Hypothalamus (tissue), 51 donors: ENCODE measurements at places on chromosomes 1 and 21.

GRCh38 chr1:78688697-78689096 is 39.1 kb downstream of the IFI44 start:
- no peak for DNase-seq

DNA sequence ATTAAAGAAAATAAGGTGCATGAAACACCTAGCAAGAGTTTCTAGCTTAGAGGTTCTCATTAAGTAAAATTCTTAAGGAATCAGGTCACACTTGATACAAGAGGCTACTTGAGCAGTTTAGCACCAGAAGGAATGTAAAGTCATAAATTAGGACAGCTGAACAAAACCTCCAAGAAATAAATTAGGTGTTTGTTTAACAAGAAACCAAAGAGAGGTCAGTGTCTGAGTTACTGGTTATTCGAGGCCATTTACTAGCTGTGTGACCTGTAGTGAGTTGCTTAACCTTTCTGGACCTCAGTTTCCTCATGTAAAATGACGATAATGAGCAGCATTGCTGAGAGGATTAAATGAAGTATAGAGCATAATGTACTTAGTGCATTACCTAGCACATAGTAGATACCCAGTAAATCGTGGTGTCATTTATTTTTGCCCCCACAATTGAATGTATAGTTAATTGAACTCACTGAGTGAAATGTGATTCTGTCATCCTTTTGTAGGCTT is 908 bp upstream of the ELK4 start:
- DNase-seq: no peak

DNA sequence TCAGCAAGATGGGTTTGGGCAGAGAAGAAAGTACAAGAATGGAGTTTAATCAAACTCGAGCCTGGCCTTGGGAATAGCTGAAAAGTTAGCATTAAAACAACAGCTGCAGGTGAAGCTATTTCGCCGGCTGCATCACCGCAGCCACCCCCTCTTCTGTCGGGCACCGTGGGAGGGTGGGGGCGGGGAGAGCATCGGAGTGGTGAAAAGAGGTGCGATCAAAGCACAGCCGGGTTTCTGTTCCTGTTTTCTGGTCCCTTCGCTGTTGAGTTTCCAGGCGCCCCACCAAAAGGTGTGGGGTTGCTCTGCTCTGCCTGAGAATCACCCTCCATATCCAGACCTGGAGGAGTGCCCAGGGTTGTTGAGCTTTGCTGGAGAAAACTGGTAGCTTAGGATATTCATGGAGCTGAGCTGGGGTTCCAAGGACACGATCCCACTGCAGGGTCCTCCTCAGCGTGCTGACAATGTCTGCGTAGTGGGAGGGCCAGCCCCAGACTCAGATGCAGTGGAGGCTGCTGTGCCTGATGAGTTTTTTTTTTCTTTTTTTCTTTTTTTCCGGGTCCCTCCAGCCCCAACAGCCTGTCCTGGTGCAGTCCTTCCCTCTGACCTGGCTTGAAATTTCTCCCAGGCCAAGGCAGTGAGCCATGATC is 127.5 kb upstream of the C1orf174 start:
- DNase-seq: no peak

DNA sequence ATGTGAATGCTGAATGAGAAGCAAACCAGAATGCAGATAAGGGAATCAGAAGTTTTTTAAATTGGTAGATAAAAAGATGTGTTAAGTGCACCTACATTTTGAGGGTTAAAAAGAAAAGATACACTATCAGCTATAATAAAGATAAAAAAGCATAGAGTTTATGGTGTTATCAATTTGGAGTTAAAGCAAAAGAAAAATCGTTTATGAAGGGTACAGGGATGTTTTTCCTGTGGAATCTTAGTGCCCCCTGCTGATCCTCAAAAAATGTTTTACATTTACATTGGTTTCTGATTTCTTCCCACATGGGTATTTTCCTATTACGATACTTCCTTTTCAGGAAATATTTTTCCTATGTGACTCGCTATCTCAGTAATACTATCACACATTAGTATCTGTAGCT is 293.5 kb downstream of the MRPL39 start:
- no peak for DNase-seq

DNA sequence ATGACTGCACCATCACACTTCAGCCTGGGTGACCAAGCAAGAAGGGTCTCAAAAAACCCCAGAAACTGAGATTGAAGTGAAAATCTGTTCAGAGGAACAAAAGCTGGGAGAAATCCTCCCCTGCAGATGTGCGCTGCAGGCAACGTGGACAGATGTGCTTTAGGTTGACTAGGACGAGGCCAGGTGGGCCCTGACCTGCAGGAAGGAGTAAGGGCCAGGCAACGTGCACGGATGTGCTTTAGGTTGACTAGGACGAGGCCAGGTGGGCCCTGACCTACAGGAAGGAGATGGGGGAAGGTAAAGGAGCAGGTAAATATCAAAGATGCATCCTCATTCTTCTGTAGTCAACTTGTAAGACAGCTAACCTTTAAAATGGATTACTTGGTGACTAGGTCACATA is 2.5 kb upstream of the KRTAP12-1 start:
- no peak for DNase-seq

- DNase-seq: no peak
Observed at GRCh38 chr1:92820551-92820950, 11.3 kb upstream of the RPL5 start.

DNA sequence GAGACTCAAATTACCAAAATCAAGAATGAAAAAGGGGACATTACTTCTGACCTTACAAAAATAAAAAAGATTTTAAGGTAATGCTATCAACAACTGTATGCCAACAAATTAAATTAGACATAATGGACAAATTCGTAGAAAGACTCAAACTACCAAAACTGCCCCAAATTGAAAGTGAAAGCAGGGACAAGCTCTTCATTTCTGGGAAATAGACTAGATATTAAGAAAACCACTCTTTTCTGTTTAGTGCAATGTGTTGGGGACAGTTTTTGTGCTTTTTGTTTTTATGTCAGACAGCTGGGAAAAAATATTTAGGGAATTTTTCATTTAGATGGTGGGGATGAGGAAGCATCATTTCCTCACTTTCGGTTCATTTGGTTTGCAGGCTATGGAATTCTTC is 4.9 kb upstream of the GBP1 start:
- DNase-seq: no peak

DNA sequence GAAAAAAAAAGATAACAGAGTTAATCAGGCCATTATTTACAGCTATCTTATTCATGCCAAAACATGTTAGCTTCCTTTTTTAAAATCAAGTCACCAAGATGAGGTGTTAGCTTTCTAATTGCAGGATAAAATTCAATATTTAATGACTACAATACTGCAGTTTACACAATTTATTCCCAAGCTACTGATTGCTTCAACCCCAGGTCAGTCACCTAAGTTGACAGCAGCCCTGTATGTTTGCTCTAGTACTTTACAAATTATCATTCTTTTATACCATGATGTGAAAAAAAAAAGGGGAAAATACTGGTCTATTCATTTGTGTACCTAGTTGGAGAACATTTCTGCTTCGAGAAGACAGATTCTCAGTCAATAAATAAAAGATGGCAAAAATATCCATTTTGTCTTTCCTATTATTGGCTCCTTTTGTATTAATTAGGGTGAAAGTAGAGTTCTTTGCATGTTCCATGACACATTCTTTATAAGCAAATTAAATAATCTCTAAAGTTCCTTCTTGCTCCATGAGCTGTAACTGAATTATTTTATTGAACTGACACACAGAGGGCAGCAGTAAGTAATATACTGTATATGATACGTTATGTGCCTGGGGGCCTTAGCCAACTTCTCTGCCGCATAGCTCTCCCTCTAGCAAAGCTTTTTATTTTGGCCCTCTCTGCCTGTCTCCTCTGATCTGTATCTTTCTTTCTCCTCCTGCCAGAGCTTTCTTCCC is 48.0 kb downstream of the DIPK1A start:
- DNase-seq: no peak

- DNase-seq: no peak
Observed at GRCh38 chr1:155199792-155200191, 7.9 kb downstream of the THBS3 start.

GRCh38 chr21:16644685-16645084 is 868.2 kb upstream of the CXADR start:
- no peak for DNase-seq

DNA sequence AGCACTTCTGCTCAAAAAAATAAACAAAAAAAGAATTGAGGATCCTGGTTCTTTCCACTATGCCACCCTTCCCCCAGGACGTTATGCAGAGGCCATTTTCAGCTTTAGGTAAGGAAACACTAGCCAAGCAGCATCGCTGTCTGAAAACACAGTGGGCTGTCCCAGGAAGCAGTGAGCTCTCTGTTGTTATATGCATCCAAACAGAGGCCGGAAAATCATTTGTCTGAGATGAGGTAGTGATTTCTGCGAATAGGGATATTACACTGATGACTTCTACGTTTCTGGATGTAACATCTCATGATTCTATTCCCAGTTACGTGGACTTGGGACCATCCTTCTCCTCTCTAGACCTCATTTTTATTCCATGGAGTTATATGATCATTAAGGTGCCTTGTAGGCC is 137.2 kb downstream of the OMA1 start:
- DNase-seq: no peak

DNA sequence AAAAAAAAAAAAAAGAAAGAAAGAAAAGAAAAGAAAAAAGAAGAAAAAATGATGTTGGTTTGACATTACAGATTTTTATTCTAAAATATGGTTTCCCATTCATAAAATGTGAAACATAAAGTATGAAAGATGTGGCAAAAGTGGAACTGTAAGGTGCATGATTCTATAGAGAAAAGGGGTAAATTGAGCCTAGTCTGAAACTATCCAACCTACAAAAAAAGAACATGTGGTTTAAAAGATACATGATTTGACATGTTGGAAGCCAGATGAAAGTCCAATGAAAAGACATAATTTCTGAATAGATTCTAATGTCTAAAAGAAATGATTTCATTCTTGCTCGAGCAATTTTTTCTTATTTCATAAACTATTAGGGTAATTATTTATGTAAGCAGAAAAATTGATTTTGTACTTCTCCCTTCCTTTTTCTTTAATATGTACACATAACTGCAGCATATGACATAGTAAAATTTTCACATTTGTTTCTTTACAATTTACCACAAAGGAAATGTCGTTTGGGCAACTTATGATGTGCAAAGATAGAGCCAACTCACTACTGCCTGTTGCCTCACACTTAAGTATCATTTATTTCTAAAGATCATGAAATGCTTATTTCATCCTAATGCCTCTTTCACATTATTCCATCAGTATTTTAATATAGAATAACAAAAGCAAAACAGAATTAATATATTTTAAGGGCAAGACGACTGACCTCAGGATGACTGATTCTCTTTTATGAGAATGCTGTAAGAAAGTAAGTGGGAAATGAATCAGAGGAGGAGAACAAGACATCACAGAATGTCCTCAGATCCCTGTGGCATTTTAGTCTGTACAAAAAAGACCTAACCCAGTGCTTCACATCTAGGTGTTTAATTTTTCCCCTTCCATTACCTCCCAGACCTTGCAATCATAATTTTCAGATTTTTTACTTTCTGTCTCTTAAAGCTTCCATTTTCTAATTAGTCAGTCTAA is 165.8 kb upstream of the HMCN1 start:
- no peak for DNase-seq

DNA sequence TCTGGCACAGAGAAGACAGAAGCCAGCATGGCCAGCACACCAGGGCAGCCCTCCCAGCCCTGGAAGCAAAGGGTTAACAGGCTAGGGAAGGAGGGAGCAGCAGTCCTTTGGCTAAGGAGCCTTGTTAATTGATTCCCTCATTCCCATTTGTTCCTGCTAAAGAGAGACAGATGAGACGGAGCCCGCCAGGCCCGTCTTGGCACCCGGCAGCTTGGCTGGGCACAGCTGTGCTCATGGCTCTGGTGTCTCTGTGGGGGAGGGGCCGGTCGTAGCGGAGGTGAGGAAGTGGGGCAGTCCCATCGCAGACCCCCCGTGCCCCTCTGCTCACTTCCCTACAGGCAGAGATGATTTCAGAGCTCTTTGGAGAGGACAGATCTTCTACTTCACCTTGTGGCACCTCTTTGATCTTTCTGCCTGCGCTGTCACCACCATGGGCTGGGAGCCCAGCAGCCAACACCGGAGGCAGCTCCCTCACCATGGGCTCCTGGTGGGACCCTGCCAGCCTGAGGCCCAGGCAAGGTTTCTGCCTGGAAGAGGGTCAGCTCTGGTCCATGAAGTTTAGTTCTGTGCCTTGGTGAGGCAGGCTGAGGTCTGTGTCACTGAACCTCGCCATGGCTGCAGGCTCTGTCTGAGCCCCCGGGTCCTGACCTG is 38.0 kb downstream of the FOXO6 start:
- no peak for DNase-seq

DNA sequence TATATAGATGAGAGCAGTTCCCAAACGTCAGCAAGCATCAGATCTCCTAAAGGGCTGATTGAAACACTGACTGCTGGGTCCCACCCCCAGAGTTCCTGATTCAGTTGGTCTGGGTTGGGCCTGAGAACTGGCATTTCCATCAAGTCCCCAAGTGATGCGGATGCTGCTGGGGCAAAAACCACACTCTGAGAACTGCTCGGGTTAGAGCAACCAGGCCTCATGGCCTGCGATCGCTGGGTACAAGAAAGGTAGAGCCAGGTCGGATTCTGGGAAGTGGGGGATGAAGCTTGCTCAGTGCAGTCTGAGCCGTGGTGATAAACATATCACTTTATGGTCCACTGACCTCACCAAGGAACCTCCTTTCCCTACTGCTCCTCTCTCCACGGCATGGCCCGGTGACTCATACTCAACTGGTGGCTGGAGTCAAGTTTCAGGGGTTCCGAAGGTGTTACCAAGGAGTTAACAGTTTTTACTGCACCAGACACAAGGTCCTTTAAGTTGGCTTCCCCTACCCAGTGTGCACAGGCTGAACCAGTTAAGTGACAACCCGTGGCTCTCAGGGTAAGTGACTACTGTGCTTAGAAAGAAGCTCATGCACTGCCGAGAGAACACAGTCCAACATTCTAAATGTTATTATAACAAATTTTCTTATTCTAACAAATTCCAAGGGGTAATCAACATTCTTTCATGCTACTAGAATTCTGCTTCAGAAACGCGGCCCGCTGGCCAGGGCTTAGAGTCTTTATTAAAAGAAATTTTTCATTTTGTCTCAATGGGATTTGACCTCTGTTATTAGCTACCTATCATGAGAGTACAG is 153.5 kb downstream of the TGFBR3 start:
- no peak for DNase-seq

- DNase-seq: no peak
Observed at GRCh38 chr1:19442154-19443096, 42.9 kb downstream of the CAPZB start.

GRCh38 chr1:163897412-163898155 is 575.8 kb downstream of the NUF2 start:
- no peak for DNase-seq

GRCh38 chr1:243254233-243254926 is 701 bp downstream of the CEP170 start:
- no peak for DNase-seq

DNA sequence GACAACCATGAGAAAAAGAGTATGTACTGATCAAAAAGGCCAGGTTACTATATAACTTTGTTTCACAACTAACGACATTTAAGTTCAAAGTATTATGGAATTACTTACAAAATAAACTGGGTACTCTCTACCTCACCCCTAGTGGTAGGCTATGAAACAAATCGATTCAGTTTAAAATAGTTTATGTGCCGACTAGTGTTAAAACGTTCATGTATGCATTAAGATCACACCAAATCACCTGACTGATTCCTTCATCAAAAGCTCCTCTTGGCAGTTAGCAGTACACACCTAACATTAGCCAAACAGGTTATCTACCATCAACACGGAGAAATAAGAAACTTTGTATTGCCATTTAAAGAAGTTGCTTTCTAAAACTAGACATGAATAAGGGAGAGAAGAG is 137.1 kb downstream of the AKT3 start:
- DNase-seq: no peak
